ENCODE measurements at places on chromosomes 2 and 18.

- DNase-seq = no peak
These were observed 2.3 kb downstream of the SFXN5 start for GRCh38 chr2:73069041-73069854.

- no peak for DNase-seq
These were observed 587.4 kb upstream of the SETBP1 start for GRCh38 chr18:44093253-44093652.

- no peak for DNase-seq
These were observed 151.7 kb upstream of the KLF7 start for GRCh38 chr2:207317378-207317984.

- no peak for DNase-seq
These were observed 75.0 kb downstream of the TPO start for GRCh38 chr2:1488181-1488671.

GRCh38 chr2:128395196-128395595, 76.5 kb upstream of the HS6ST1 start:
- DNase-seq = no peak

DNA sequence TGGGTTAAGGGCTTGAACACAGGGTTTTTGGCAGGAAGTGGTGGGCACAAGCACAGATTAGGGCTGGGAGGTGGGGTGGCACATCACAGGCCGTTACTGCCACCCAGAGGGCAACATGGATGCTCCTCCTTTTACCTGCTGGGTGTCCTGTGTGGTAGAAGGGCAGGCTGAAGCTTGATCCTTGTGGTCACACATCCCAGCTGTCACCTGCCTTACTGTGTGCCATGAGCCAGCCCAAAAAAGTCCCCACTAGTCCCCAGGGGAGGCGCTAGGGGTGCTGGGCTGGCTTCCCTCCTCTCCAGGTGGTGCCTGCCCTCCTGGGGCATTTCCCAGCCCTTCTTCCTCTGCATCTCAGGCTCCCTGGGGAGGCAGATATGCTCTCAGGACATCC, 50.5 kb upstream of the ALPP start:
- no peak for DNase-seq

GRCh38 chr2:218952160-218952559, 7.3 kb upstream of the CDK5R2 start:
- DNase-seq = no peak

GRCh38 chr18:46497129-46497528, 159.9 kb downstream of the LOXHD1 start:
- no peak for DNase-seq

DNA sequence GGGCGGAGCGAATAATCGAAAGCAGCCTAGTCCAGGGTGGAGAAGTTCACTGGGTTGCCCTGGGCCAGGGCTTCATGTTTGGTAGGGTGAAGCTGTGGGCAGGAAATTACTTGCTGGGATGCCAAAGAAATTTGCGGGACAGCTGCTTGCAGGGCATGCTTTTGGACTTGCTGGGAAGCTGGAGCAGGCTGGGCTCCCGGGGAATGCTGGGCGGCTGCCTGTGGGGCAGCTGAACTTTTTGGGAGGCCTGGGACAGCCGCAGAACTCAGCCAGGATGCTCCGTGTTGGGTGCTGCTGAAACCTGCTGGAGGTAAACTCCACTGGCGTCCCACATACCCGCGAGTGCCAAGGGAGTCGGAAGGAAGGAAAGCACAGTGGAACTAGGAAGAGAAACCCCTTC, 31.9 kb downstream of the ASB1 start:
- DNase-seq = no peak

GRCh38 chr2:160703648-160704585, 210.3 kb upstream of the RBMS1 start:
- peak; percentile 61 for DNase-seq

- DNase-seq = no peak
These were observed 184.1 kb upstream of the KYNU start for GRCh38 chr2:142693171-142693950.

DNA sequence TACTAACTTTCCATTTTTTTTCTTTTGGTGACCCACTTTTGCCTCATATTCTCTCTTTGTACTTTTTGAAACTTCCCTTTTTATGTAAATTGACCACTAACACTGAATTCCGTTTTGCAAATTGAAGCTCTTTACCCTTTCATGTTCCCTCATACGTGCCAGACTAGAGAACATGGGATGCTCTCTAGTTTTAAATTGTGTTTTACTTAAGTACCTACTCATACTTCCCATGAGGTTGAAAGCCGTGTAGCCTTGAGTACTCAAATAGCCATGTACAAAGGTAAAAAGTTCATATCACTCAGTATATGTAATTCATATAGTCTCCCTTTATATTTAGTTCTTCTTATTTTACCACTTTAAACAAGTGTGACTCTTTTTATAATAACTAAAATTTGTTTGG, 119.7 kb downstream of the PIK3C3 start:
- DNase-seq = no peak

- DNase-seq = no peak
These were observed 98.3 kb upstream of the MSH2 start for GRCh38 chr2:47304654-47305053.

DNA sequence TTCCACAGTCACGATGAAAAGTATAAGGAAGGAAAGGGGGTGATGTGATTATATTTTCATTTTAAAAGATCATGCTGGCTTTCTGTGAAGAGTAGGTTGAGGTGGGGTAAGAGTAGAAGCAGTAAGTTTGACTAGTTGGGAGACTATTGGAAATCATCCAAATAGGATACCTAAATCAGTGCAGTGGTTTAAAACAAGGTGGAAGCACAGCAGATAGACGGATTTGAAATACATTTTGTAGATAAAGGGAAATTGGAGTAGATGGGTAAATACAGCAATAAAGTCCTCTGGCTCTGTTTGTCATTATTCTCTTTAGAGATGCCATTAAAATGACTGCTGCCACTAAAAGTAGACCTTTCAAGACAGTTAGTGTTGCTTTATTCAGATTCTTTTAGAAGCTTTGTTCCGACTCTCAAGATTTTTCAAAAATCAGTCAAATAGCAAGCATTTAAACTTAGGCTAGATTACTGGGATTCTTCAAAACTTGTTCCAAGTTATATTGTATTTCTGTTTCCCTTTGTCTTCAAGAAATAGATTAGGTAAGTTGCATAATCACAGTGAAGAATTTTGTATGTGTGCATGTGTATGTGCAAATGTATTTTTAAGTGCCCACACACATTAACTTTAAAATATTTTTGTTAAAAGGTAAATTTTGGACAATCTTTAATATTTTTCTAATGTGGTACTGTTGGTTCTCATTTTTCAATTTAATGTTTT, 61.7 kb upstream of the DTNA start:
- no peak for DNase-seq

- no peak for DNase-seq
These were observed 607.5 kb upstream of the SLC39A10 start for GRCh38 chr2:195049372-195050031.

- DNase-seq = no peak
These were observed 33.9 kb upstream of the SEMA4C start for GRCh38 chr2:96903815-96904214.

GRCh38 chr18:56257205-56257604, 381.2 kb downstream of the TXNL1 start:
- DNase-seq = peak; percentile 30

DNA sequence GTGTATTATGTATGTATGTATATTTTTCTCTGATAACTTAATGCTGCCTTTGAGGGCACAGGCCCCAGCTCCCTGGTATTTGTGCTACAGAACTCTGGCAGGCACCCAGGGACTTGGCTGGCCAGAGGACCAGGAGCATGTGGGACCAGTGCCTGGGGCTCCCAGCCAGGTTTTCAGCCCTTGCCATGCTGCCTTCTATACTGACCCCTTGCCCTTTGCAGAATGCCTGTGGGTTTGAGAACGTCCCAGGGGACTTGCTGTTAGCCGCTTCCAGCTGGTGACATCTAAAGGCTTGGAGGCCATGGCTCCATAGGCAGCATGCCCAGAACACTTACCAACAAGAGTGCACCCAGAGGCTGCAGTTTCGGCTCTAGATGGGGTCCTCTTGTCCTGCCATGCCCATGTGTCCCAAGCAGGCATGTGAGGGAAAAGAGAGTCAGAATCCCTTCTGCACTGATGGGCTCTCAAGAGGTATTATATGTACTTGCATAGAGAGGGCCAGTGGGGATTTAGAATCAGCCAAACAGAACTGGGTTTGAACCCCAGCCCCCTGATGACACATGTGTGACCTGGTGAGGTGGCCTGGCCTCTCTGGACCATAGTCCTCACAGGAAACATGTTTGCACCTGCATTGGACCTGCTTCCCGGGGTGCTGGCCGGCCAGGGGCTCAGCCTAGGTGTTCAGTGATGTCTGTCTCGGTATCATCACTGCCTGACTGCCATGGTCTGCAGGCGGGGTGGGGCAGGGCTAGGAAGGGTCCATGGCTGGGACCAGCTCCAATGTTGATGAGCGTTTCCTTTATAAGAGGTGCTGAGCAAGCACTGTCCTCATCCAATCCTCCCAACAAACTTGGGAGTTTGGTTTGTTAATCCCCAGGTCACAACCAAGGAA, 119.2 kb upstream of the FHL2 start:
- DNase-seq = no peak

- DNase-seq = no peak
These were observed 44.6 kb upstream of the DOCK10 start for GRCh38 chr2:225086915-225087314.

DNA sequence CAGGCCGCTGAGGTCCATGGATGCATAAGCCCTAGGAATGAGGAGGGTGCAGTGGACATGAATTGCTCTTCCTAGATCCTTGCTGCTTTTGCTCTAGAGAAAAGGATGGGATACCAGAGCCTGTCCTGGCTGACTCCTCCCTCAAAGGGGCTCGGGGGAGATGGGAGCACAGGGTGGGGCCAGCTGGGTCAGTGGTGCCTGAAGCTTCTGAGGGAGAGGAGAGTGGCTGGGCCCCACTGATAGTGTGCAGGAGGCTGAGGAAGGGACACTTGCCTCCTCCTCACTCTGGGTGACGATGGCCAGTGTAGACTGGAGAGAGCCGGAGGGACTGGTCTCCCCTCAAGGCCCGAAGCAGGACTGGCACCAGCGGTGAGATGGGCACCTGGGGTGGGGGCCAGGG, at the start of gene NT5DC4:
Gene NT5DC4, plus strand, starts transcription at position 236 of the 400 bp plus-strand sequence. Its CDS starts 60 bp downstream, at position 296.
- DNase-seq = no peak

GRCh38 chr2:171341394-171342066, 92.3 kb downstream of the METTL8 start:
- no peak for DNase-seq
